ENCODE measurements at places on chromosomes 16 and 17.

DNA sequence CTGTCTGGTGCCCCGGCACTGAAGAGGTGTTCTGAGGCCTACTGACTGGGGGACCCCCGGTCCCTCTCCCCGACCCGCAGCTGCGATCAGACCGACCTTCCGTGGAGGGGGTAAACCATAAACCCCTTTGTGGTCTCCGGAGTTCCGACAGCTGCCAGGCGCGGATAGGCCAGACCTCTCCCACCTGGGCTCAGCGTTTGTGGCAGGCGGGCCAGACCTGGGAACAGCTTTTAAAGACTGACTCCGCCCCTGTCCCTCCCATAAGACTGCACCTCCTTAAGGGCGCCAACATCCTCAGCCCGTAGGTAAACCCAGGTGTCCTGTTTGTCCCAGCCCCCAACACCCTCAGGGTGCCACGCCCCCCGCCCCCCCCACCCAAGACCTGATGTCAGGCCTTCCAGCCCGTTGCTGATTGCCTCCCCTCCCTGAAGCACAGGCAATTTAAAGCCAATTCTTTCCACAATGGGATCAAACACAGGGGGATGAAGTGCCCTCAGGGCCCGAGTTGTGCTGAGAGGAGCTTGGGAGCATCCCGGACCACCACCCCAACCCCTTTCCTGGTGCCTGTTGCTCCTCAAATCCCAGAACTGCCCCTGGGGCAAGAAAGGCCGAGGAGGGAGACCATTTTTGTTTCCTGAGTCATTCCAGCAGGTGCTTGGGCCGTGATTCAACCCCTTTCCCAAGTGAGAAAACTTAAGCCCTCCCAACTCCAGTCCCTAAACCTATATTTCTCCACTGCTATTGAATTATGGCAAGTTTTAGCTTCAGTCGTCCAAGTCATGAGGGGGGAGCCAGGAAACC is at the start of gene SOX15:
SOX15 (minus strand) TSS at position 204 of the 801 bp plus-strand sequence. CDS start 418 bp downstream, outside the sequence.
- DNase-seq = no peak

- no peak for DNase-seq
Observed at GRCh38 chr16:50096791-50097190, 31.0 kb downstream of the HEATR3 start.

DNA sequence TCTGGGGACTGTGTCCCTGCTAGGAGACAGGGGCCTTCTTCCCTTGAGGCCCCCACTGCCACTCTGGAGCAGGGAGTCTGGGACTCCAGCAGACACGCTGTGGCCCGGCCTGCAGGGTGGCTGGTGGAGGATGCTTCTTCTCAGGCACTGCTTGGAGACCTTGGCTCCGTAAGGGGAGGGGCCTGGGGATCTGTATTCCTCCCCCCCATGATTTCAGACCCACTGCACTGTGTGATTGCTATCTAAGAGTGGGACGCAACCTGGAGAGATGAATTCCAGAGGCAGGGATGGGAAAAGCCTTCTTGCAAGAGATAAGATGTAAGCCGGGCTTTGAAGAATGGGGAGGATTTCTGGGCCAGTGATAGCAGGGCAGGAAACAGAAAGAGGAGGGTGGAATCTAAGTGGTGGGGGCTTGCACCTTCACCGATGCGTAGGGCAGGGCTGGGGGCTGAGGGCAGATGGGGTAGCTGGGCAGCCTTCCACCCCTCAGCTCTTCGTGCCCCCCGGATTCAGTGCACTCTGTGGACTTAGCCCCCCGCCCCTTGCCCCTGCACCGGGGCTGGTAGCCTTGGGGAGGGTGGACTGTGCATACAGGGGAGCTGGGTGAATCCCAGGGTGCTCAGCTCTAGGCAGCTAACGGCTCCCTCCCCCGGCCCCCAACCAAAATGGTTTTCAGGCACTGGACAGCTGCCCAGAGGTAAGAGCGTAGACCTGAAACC is 5.2 kb upstream of the GSE1 start:
- no peak for DNase-seq

DNA sequence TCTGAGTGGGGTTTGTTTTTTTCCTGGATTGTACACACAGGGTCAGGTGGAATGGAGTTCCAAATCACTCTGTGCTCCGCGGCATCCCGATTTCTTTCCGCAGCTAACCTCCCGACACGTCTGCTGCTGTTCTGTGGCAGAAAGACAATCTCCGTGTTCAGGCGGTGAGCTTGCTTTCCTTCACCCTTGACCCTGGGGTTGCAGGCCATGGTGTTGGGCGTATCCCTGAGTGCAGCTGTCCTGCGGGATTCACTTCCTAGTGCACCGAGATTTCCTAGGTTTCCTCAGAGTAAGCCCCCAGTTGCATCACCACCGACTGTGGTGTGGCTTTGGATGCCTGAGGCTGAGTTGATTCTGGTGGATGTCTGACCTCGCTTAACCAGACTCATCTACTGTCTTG is 7.8 kb upstream of the ARL6IP1 start:
- no peak for DNase-seq

GRCh38 chr16:17304491-17305119 is 166.2 kb downstream of the XYLT1 start:
- DNase-seq = no peak

DNA sequence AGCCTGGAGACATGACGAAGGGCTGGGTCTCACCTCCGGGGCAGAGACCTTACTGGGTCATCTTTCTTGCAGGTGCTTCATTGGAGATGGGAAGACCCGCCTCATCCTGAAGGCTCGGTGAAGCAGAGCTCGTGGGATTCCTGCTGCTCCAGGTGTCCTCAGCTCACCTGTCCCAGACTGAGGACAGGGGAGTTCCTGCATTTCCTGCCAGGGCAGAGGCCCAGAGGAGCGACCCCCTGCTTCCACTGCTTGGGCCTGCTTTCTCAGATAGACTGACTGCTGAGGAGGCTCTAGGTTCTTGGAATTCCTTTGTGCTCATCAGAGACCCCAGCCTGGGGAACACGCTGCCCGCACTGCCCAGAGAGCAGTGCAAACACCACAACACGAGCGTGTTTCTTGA is 11.6 kb downstream of the AQP8 start:
- no peak for DNase-seq

- no peak for DNase-seq
Observed at GRCh38 chr17:14211246-14211645, 25.4 kb downstream of the CDRT15 start.

DNA sequence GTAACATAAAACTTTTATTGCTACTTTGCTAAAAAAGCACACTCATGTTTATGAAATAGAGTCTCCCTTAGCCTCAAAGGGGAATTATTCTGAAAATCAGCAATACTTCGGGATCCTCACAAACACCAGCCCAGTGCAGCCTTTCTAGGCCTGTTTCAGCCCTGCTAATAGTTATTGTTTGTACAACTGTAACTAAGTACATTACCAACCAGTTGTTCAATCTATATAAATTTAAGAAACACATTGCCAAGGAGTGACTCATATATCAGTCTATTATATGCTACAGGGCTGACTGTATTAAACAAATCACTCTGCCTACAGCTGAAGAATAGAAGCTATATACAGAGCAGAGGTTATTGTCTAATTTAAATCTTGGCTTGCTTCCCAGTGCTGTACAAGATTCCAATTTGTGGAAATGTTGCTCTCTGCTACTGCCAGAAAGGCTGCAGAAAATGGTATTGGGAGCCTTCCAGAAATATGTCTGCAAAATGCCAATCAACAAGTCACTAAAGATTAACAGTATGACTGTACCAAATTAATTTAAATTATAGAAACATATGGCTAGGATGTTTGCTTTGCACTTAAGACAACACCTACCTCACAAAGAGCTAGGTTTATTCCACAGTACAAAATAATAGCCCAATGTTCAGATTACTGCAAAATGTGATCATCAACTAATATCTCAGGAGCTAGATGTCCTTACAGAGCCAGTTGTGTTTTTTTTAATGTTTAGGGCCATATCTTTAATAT is 49.7 kb downstream of the TOX3 start:
- DNase-seq = no peak

DNA sequence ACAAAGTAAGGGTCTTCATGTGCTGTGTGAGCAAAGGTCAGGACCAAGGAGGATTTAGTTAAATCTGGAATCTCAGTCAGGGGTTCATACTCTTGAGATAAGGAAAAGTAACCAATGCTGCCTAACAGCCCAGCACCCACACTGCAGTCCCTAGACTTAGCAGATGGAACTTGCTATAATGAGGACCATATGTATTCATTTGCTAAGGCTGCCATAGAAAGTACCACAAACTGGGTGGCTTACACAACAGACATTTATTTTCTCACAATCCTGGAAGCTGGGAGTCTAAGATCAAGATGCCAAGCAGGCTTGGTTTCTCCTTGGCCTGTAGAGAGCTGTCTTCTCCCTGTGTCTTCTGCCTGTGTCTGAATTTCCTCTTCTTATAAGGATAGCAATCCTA is 20.8 kb downstream of the ZP2 start:
- no peak for DNase-seq

GRCh38 chr16:31471241-31471874 is 594 bp upstream of the TGFB1I1 start:
- DNase-seq = no peak

GRCh38 chr16:5895137-5895536 is 797.5 kb upstream of the EEF2KMT start:
- no peak for DNase-seq

GRCh38 chr17:78524870-78525510 is 52.2 kb downstream of the DNAH17 start:
- no peak for DNase-seq

DNA sequence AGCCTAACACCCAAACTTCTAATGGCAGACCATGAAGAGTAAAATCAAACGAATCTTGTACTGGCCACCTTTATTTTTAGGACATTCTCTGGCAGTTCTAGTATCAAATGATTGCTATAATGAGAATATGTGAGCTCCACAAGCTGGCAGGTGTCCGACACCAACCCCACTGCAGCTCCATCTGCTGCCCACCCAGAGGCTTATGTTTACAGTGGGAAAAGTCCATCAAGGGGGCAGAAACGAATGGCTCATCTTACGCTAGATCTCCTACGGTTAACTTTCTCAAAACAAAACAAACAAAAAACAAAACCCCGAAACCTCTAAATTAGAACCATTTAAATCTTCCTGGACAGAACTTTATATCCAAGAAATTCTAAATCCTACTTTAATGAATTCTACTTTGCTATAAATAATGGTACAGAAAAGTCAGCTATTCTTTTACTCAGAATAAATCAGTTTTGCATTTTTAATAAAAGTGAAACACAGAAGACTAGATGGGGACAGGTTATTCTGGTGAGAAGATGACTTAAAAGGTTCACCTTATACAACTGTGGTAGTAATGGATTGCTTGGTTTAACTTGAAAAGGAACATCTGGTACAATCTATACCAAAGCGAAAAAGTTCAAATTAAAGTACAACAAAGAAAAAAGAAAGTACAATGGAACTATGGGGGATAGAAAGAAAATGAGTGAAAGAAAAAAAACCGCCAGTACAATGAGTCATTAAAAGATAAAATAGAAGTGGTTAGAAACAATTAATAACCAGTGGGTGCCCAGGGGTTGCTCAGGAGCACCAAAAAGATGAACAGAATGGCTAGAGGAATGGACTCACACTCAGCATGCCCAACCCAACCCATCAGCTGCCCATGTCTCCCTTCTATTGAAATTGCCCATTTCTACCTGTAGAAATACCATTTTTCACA is 40.2 kb downstream of the GRB2 start:
- no peak for DNase-seq

- no peak for DNase-seq
Observed at GRCh38 chr16:89407925-89408300, 82.4 kb downstream of the ANKRD11 start.
